ENCODE measurements at places on chromosomes 4 and X. TPM values are rescaled to one million over a fixed set of nuclear protein-coding genes. Genes with fewer than 3 reads are reported as not detected.

The RHOXF1 gene
- total RNA-seq, result not detected

The GPAT3 gene
- 8.9 TPM for total RNA-seq

The SAT1 gene
- 772 TPM for total RNA-seq

The CFAP99 gene
- not detected for total RNA-seq

The CXorf49 gene
- total RNA-seq, result not detected

The UNC5C gene
- not detected for total RNA-seq

The ITM2A gene
- 1.7 TPM for total RNA-seq

The QRFPR gene
- not detected for total RNA-seq

The EREG gene
- total RNA-seq, result 160 TPM

The FHIP1A gene
- total RNA-seq, result 53.2 TPM

The GABRQ gene
- total RNA-seq, result under 0.01 TPM

The ASB5 gene
- not detected for total RNA-seq

The NPY1R gene
- total RNA-seq, result under 0.01 TPM

The THAP6 gene
- total RNA-seq, result 22.4 TPM

The UGT2B7 gene
- total RNA-seq, result 0.36 TPM

The SHISA3 gene
- not detected for total RNA-seq

The CLNK gene
- not detected for total RNA-seq

The LUZP4 gene
- not detected for total RNA-seq

The GNRHR gene
- under 0.01 TPM for total RNA-seq

The GPR173 gene
- 0.07 TPM for total RNA-seq

The TMSB15A gene
- total RNA-seq, result not detected

The GPRASP2 gene
- 8.2 TPM for total RNA-seq

The MTMR8 gene
- 1.1 TPM for total RNA-seq

The PPID gene
- total RNA-seq, result 31.4 TPM

The GRPR gene
- not detected for total RNA-seq

The LINC00632 gene
- under 0.01 TPM for total RNA-seq

The HTT gene
- 59.5 TPM for total RNA-seq

The PABPC1L2A gene
- total RNA-seq, result not detected

The SRPK3 gene
- total RNA-seq, result under 0.01 TPM

The ARR3 gene
- not detected for total RNA-seq

The BMP15 gene
- total RNA-seq, result not detected

The CD40LG gene
- not detected for total RNA-seq

The TRIM2 gene
- 26.5 TPM for total RNA-seq

The CENPU gene
- 5.3 TPM for total RNA-seq

The GLRA2 gene
- total RNA-seq, result not detected

The UGT8 gene
- 0.34 TPM for total RNA-seq

The FRMD7 gene
- total RNA-seq, result not detected

The CTAG1B gene
- total RNA-seq, result not detected
